Tracheal epithelial cell (primary cell): ENCODE measurements at places on chromosomes 6 and 20. TPM values are rescaled to one million over a fixed set of nuclear protein-coding genes. Genes with fewer than 3 reads are reported as not detected.

The GPANK1 gene
- total RNA-seq = 7.0 and 12.0 TPM in 2 replicates

The IL20RA gene
- total RNA-seq = 2.9 and 17.1 TPM in 2 replicates

The CLPSL1 gene
- not detected in 2 replicates for total RNA-seq

The HCRTR2 gene
- total RNA-seq = not detected in 2 replicates

The KIAA1755 gene
- 0.21 and 0.24 TPM in 2 replicates for total RNA-seq

The FHL5 gene
- total RNA-seq = not detected in 2 replicates

The TGM3 gene
- under 0.01 and 0.43 TPM in 2 replicates for total RNA-seq

The LIN28B gene
- not detected in 2 replicates for total RNA-seq

The CRISP3 gene
- total RNA-seq = not detected in 2 replicates

The PACRG gene
- 0.24 and 2.1 TPM in 2 replicates for total RNA-seq

The TP53TG5 gene
- under 0.01 and 0.21 TPM in 2 replicates for total RNA-seq

The RNF217 gene
- total RNA-seq = 20.0 and 20.5 TPM in 2 replicates

The ATP6V1G2 gene
- total RNA-seq = 0.21 and 1.2 TPM in 2 replicates

The KCNK16 gene
- not detected in 2 replicates for total RNA-seq

The RSPH9 gene
- total RNA-seq = 0.21 and 0.24 TPM in 2 replicates

The UBD gene
- total RNA-seq = 9.9 TPM in 1 of 2 replicates, not detected in the other

The PROCR gene
- 92.3 and 122 TPM in 2 replicates for total RNA-seq

The BTNL2 gene
- total RNA-seq = not detected in 2 replicates

The NFATC2 gene
- under 0.01 and 0.24 TPM in 2 replicates for total RNA-seq

The SLC22A23 gene
- 25.1 and 28.8 TPM in 2 replicates for total RNA-seq

The MLN gene
- total RNA-seq = not detected in 2 replicates

The JAG1 gene
- 205 and 243 TPM in 2 replicates for total RNA-seq

The ENPP1 gene
- total RNA-seq = under 0.01 and 0.72 TPM in 2 replicates

The TRIM27 gene
- 37.1 and 45.3 TPM in 2 replicates for total RNA-seq

The GRM1 gene
- not detected in 2 replicates for total RNA-seq

The LY6G6C gene
- total RNA-seq = not detected in 2 replicates

The MSH5 gene
- total RNA-seq = 4.3 and 5.8 TPM in 2 replicates

The ZFP57 gene
- 0.24 and 1.1 TPM in 2 replicates for total RNA-seq

The RHAG gene
- not detected in 2 replicates for total RNA-seq

The LAMP5 gene
- not detected in 2 replicates for total RNA-seq

The CLIC5 gene
- 0.72 TPM in 1 of 2 replicates, not detected in the other for total RNA-seq

The CPXM1 gene
- total RNA-seq = not detected in 2 replicates
